ENCODE measurements at places on chromosomes 6 and 20. TPM values are rescaled to one million over a fixed set of nuclear protein-coding genes. Genes with fewer than 3 reads are reported as not detected.
A peak's percentile ranks its signal among the peaks of the same experiment; 100 is the strongest.

DNA sequence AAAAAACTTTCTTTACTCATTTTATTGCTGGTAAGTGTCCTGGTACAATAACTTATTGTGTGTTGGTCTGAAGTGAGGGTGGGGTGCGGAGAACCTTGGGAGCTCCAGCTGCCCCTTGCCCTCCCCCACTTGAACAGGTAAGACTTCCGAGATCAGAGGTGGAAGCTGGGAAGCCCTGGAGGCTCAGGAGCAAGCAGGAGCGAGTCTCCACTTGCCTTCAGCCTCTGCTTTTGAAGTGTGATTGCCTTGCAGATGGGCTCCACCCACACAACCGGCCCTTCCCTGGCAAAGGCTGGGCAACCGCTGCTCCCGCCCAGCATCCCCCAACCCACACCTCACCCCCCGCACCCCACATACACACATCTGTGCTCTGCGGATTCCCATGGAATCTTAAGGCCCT, 179.6 kb downstream of the TFAP2C start:
- DNase-seq = no peak

Gene TRAPPC3L
- total RNA-seq = 0.24 TPM

DNA sequence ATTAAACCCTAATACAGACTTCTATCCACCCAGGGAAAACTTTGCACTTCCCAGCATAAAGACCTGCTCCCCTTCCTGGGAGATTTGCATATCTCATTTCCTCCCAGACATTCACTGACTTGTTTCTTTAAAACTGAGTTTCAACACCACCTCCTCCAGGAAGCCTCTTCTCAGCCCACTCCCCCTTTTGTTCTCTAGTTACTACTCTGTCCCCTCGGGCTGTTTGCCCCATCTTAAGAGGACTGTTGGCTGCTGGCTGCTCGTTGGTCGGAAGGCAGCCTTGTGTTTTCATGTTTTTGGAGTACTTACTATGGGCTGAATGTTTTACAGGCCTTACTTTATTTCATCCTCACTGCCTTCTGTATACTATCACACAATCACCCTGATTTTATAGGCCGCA, 6.6 kb downstream of the ARHGAP40 start:
- DNase-seq = no peak

Gene CFAP206
- 0.18 TPM for total RNA-seq

- no peak for DNase-seq
Measured at GRCh38 chr6:161228921-161229591, 44.8 kb downstream of the AGPAT4 start.

Gene FOXA2
- not detected for total RNA-seq

- DNase-seq = no peak
Measured at GRCh38 chr6:117930645-117931044, 23.6 kb downstream of the SLC35F1 start.

- DNase-seq = no peak
Measured at GRCh38 chr6:1761477-1761877, 151.8 kb downstream of the FOXC1 start.

Gene RHAG
- total RNA-seq = 0.97 TPM

DNA sequence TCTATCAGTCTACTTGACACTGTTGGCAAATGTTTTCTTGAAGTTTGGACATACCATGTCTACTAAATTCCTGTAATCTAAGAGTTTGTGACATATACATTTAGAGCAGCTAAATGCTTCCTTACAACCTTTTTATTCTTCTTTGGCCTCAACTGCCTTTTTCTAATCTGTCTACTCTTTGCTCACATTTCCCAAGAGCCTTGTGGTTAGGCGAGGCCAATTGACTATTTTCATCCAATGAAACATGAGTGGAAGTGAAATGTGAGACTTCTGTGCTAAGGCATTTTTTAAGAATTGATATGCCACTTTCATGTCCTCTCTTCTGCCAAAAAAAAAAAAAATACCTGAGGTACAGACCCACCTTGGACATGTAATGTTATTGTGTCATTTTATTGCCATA, 158.2 kb upstream of the MCHR2 start:
- no peak for DNase-seq

- DNase-seq = no peak
Measured at GRCh38 chr6:104705095-104705707, 154.5 kb downstream of the HACE1 start.

DNA sequence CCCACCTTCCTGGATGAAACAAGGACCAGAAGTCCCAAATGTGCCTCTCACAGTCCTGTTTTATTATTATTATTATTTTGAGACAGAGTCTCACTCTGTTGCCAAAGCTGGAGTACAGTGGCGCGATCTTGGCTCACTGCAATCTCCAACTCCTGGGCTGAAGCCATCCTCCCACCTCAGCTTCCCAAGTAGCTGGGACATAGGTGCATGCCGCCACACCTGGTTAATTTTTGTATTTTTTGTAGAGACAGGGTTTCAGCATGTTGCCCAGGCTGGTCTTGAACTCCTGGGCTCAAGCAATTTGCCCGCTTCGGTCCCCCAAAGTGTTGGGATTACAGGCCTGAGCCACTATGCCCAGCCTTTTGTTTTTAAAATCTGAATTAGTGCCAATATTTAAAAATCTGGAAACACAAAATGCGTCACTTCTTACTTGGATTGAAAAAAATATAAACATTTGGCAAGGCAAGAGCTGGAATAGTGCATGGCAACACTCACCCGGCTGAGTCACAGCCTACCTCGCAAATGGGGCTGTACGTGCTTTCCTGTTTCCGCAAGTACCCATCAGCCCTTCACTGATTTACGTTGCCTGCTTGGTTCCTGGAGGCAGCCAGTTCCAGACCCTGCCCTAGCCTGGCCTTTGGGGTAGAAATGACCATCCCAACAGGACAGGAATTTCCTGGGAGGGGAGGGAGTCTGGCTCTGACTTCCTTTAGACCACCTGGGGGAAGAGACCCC, 6.3 kb downstream of the SDCBP2 start:
- DNase-seq = peak; percentile 76

DNA sequence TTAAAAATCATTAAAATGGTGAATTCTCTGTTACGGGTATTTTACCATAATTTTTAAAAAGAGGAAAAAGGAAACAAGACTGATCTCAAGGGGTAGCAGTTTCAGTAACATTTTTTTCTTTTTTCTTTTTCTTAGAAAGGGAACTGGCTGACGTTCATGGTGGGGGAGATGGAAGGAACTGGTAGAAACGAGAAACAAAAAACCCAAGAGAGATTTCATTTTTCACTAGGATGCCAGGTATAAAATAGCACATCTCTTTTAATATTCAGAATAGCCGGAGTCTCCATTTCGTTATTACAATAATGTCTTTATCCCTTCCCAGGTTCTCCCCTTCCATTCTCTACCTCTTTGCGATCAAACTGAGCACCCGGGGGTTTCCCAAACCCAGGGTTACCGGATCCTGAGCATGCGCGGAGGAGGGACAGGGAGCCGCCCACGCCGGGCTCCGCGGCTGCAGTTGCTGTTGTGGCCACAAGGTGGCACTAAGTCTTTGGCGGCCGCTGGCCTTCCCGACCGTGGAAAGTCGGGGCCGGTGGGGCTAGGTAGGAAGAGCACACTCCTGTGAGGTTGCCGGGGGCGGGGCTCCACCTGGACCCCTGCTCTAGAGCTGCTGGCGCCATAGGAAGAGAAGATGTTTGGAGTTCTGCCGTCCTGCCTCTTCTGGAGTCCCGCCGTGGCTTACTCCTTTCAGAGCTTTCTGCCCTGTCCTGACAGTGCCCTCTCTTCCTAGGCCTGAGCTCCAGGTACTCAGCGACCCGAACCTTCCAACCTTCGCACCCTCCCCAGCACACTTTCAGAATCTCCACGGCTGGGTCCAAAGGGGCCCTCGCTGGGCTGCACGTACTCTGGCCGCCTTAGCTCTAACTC, 146.8 kb downstream of the SH3BGRL2 start:
- peak; percentile 86 for DNase-seq

- no peak for DNase-seq
Measured at GRCh38 chr6:43061861-43062260, 2.4 kb downstream of the KLC4 start.

DNA sequence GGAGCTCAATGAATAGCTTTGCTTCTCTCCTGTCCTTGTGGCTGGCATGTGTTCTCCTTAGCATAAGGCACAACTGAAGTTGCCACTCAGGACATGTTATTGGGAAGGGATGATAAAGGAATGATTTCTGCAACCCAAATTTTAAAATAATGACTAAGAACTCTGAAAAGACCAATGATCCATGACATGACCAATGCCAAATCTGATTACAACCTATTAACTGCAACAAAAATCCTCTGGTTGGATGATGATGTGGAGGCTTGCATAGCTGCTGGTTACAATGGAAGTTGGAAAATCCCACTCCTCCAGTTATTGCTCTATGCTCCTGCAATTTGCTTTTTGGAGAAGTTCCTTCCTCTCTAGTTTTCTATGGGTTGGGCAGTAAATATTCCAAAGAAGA, 63.4 kb upstream of the FBXL4 start:
- DNase-seq = no peak

Gene BHLHE23
- not detected for total RNA-seq

DNA sequence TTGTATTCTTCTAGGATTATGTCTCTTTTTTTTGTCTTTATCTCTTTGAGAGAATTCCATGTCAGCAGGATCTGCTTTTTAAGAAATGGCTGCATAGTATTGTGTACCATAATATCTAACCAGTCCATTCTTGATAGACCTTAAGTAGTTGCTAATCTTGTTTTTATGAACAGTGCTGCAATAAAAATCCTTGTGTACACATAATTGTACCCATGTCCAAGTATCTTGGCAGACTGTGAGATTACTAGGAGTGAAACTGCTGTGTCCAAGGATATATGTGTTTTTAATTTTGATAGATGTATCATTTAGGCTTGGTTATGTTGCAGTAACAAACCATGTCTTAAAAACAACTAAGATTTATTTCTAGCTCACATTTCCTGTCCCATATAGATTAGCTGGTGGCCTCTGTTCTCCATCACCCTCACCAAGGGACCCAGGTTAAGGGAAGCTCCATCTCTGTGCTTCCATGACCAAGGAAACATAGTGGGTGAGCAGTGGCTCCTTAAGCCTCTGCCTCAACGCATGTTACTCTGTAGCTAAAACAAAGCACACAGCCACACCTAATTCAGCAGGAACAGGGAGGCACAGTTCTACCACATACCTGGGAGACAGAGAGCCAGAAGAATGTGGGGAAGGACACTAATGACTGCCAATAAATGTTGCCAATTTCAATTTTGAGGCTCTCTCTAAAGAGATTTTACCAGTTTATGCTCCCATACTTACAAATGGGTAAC, 12.1 kb upstream of the SUMO4 start:
- no peak for DNase-seq

GRCh38 chr6:134605034-134605433, 287.1 kb upstream of the SGK1 start:
- DNase-seq = no peak

GRCh38 chr6:146110990-146111389, 82.1 kb downstream of the GRM1 start:
- DNase-seq = no peak

Gene EZR
- 217 TPM for total RNA-seq

DNA sequence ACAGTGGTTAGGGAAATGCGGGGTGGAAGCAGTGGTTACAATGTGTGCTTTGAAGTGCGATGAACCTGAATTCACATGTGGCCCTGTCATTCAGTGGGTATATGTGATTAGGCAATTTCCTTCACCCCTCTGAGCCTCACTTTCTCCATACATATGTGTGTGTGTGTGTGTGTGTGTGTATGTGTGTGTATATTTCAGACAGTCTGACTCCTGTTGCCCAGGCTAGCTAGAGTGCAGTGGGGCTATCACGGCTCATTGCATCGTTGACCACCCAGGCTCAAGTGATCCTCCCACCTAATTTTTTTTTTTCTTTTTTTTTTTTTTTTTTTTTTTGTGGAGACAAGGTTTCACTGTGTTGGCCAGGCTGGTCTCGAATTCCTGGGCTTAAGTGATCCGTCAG, 6.3 kb downstream of the PPP1R14C start:
- DNase-seq = no peak

- DNase-seq = no peak
Measured at GRCh38 chr6:132607544-132608233, 16.4 kb downstream of the TAAR2 start.

Gene BNIP5
- total RNA-seq = not detected

- no peak for DNase-seq
Measured at GRCh38 chr20:8212286-8212685, 80.2 kb downstream of the PLCB1 start.

DNA sequence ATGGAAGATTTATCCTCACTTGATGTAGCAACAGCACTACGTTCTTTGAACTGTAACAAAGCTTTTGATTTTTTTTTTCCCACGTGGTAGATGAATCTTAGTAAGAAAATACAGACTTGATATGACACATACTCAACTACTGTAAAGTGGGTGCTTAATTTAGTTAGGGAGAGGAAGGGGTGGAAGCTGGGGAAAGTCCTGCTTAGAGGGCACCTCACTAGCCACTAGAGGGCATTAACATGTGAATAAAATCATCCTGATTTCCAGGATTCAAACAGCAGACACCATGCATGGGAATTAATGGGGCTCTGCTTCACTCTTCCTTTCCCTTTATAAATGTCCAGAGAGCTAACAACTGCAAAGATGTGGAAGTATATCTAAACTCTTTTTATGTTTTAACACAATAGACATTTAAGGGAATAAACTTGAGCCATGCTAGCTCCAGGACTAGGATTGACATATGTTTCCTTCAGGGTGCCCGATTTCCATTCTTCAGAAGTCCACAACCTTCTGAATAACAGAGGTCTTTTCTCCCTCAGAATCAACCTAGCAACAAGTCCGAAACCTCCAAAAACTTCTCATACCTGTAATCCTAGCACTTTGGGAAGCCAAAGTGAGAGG, 250.1 kb downstream of the ATXN1 start:
- DNase-seq = no peak

Gene NKX2-4
- total RNA-seq = not detected

DNA sequence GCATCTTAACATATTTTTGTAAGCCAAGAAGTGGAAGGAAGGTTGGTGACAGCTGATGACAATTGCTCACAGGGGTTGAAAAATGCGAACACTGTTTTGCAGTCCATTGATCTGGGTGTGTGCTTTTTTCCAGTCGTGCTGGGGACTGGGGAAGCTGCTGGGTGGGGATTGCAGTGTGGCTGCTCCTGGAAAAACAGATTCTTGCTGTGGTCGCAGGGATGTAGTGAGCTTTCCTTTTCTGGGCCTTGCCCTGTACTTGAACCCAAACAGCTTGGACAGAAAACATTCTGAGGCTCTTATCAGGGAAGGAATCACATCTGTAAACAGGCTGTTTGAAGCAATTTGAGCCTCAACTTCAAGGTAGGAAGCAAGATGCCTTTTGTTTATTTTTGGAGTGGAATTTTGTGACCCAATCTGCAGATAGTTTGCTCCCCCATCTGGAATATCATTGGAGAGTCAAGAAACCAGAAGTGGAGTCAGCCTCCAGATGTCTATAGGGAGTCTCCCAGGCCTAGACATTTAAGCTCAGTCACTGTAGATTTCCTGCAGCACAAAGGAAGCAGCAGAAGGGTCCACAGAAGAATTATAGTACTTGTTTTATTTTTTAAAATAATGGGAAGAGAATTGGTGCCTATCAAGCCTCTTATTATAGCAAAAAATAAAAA, 279.2 kb upstream of the FERMT1 start:
- no peak for DNase-seq

Gene DXO
- total RNA-seq = 12.8 TPM

Gene LKAAEAR1
- not detected for total RNA-seq

Gene MEI4
- 0.84 TPM for total RNA-seq

GRCh38 chr6:148723484-148723883, 23.3 kb upstream of the UST start:
- no peak for DNase-seq

All from left cardiac atrium (tissue), 4 donors.